HS-5 (cell line): ENCODE measurements at places on chromosomes 11 and 22.

- DNase-seq = no peak
These were observed 241.0 kb downstream of the TENM4 start for GRCh38 chr11:79199729-79200354.

DNA sequence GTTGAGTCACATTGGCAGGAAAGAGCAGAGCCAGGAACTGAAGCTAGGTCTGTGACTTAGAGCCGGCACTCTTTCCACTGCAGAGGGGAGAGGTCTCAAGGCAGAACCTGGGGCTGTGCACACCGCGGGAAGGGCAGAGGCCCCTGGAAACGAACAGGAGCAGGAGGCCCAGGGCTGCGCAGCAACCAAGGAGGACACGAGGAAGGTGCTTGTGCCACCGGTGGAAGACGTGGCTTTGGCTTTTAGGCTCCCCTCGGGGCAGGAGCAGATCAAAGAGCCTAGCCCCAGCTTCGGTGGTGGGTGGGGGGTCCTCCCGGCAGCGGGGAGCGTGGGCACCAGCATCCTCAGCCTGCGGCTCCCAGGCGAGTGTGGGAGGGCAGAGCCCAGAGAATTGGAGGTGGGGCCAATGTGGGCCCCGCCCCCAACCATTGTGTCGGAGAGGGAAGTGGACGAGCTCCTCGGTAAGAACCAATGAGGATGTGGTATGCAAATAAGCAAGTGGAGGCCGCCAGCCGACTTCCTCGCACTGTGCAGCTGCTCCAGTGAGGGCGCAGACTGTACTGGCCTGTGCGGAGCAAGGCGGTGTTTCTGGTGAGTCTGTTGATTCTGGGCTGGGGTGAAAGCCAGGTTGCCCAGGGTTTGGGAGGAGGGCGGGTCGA, at the start of gene CCDC116:
Gene CCDC116, plus strand, starts transcription at position 524 of the 659 bp plus-strand sequence. CDS start 422 bp downstream, outside the sequence.
- no peak for DNase-seq

GRCh38 chr11:2085251-2086066, 53.7 kb downstream of the IGF2 start:
- no peak for DNase-seq

DNA sequence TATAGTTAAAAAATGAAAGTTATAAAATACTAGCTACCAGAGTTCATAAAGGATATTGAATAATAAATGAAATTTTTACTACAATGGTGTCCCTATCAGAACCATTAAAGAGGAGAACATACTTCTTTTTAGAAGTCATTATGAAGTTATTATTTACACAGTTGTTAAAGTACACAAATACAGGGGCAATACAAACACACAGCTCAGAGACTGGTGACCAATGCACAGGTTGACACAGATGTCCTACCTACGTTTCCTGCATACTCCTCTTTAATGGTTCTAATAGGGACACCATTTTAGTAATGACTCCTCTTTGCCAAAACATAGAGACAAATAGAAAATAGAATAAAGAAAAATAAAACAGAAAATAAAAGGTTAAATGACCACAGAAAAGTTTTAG, 10.1 kb downstream of the NLRP10 start:
- no peak for DNase-seq
